Umbilical cord (tissue), 2 donors: ENCODE measurements at places on chromosomes 1 and 21. TPM values are rescaled to one million over a fixed set of nuclear protein-coding genes. Genes with fewer than 3 reads are reported as not detected.

GRCh38 chr1:23120383-23120782, 48.3 kb downstream of the LUZP1 start:
- DNase-seq = no peak

DNA sequence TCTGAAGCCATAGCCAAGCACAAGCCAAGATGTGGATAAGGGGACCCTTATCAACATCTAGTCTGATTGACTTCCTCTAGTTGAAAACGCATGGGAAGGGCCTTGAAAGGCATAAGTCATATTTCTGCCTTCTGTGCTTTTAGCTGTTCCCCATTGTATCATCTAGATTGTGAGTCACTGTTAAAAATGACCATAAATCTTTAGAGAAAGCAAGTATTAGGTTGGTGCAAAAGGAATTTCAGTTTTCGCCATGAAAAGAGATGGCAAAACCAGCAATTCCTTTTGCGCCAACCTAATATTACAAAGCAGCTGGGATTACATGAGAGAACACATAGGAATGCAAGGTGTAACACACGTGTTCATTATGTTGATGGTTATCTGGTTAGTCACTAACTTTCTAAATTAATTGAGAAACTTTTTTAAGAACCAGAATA, 63.6 kb downstream of the CLIC6 start:
- DNase-seq = no peak

DNA sequence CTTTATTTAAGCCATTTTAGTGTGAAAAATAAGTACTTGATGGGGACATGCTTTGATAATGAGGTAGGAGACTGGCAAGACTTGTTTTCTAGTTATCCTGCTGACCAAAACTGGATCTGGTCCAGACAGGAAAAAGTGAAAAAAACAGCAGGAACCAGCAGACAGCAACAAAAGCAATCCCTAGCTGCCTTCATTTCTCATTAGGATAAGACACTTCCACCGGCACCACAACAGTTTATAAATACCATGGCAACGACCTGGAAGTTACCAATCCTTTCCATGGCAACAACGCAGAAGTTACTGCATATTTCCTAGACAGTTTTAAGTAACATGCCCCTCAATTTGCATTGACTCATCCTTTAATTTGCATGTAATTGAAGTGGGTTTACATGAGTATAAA, 993.8 kb upstream of the NCAM2 start:
- no peak for DNase-seq

DNA sequence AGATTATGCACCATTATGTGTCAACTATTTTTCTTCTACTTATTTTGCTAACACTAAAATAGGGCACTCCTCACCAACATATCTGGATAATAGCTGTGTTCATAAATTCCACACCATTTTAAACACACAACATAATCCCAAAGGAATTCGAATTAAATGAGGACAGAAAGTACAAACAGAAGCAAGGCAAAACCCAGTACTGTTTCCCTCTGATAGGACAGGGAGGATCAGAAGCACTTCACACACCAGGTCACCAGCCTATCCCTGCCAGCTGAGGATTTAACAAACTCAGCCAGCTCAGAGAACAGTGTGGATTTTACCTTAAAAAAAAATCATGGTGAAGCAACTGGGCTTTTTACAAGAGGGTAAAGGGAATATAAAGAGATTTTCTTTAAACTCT, 20.0 kb downstream of the CRYZ start:
- peak; percentile 83 for DNase-seq

FABP3 gene
- 15.9 TPM for total RNA-seq

CD55 gene
- 52.5 TPM for total RNA-seq
